ENCODE measurements at places on chromosomes 1 and 21. TPM values are rescaled to one million over a fixed set of nuclear protein-coding genes. Genes with fewer than 3 reads are reported as not detected.

Gene RGS16
- 0.96 TPM for polyA plus RNA-seq

Gene ANKRD65
- polyA plus RNA-seq: 8.5 TPM

Gene TSTD1
- polyA plus RNA-seq: 44.4 TPM

Gene PCAT6
- 2.9 TPM for polyA plus RNA-seq

Gene NUP210L
- 0.17 TPM for polyA plus RNA-seq

Gene HUNK
- polyA plus RNA-seq: 18.1 TPM

Gene APOBEC4
- polyA plus RNA-seq: 0.10 TPM

Data from left kidney (tissue), 8 donors.